ENCODE measurements at places on chromosomes 4 and X. TPM values are rescaled to one million over a fixed set of nuclear protein-coding genes. Genes with fewer than 3 reads are reported as not detected.

Gene TCEAL2
- total RNA-seq = not detected

Gene SRPX
- 154 TPM for total RNA-seq

Gene FHIP1A
- total RNA-seq = 1.4 TPM

Gene UGT2A1
- total RNA-seq = not detected

Gene KLHL13
- 6.0 TPM for total RNA-seq

Gene SRPX2
- total RNA-seq = 58.2 TPM

Gene BEX4
- total RNA-seq = 26.4 TPM

Gene LDOC1
- total RNA-seq = 4.1 TPM

Gene UGT2B10
- total RNA-seq = not detected

Gene CHIC2
- total RNA-seq = 43.9 TPM

Gene RAB39B
- total RNA-seq = 2.4 TPM

Gene YIPF6
- total RNA-seq = 24.5 TPM

Gene VCX3A
- not detected for total RNA-seq

Gene FRMPD4
- 0.33 TPM for total RNA-seq

Gene XG
- 4.9 TPM for total RNA-seq

Gene COL4A6
- total RNA-seq = 3.8 TPM

Gene PCDH10
- 1.7 TPM for total RNA-seq

Gene HAND2
- total RNA-seq = 22.7 TPM

Gene CXorf49
- not detected for total RNA-seq

Gene MAP7D2
- total RNA-seq = under 0.01 TPM

Gene FAT4
- total RNA-seq = 9.9 TPM

Data from uterine smooth muscle cell (primary cell).